A375 (cell line): ENCODE measurements at places on chromosomes 2 and 18. TPM values are rescaled to one million over a fixed set of nuclear protein-coding genes. Genes with fewer than 3 reads are reported as not detected.

Gene CFC1
- not detected in 2 replicates for total RNA-seq

Gene UGT1A5
- total RNA-seq = not detected in 2 replicates

Gene APOB
- total RNA-seq = not detected in 2 replicates

Gene AQP12A
- not detected in 2 replicates for total RNA-seq

Gene G6PC2
- not detected in 2 replicates for total RNA-seq

Gene NEB
- total RNA-seq = 0.40 and 1.1 TPM in 2 replicates

Gene SERPINB4
- not detected in 2 replicates for total RNA-seq

Gene UGT1A10
- total RNA-seq = not detected in 2 replicates

Gene ASIC4
- 0.11 and 0.15 TPM in 2 replicates for total RNA-seq

Gene SERPINB11
- total RNA-seq = not detected in 2 replicates

Gene SERPINB13
- total RNA-seq = not detected in 2 replicates

Gene TUBA3E
- not detected in 2 replicates for total RNA-seq

Gene CYP27C1
- total RNA-seq = 0.93 and 1.2 TPM in 2 replicates

Gene ATP6V1C2
- total RNA-seq = 0.13 and 0.60 TPM in 2 replicates

Gene THSD7B
- total RNA-seq = 0.16 and 0.19 TPM in 2 replicates

Gene RAB6D
- total RNA-seq = not detected in 2 replicates

Gene PARD6G
- total RNA-seq = 1.2 and 3.1 TPM in 2 replicates

Gene TPO
- total RNA-seq = not detected in 2 replicates

Gene GPBAR1
- 0.21 TPM in 1 of 2 replicates, not detected in the other for total RNA-seq

Gene PLGLB1
- 0.13 and 1.5 TPM in 2 replicates for total RNA-seq

Gene LINC00305
- not detected in 2 replicates for total RNA-seq

Gene NTSR2
- not detected in 2 replicates for total RNA-seq

Gene AGXT
- not detected in 2 replicates for total RNA-seq

Gene FHOD3
- total RNA-seq = 10.5 and 12.1 TPM in 2 replicates

Gene CAPN14
- total RNA-seq = 0.88 and 0.98 TPM in 2 replicates

Gene DOK6
- 0.27 and 2.3 TPM in 2 replicates for total RNA-seq
